ENCODE measurements at places on chromosomes 3 and 15. TPM values are rescaled to one million over a fixed set of nuclear protein-coding genes. Genes with fewer than 3 reads are reported as not detected.

The P2RY1 gene
- 4.8 TPM for total RNA-seq

The ITIH1 gene
- total RNA-seq, result 0.35 TPM

The TMEM207 gene
- not detected for total RNA-seq

- DNase-seq, result no peak
These were observed 472 bp downstream of the BSN start for GRCh38 chr3:49554633-49555265.

DNA sequence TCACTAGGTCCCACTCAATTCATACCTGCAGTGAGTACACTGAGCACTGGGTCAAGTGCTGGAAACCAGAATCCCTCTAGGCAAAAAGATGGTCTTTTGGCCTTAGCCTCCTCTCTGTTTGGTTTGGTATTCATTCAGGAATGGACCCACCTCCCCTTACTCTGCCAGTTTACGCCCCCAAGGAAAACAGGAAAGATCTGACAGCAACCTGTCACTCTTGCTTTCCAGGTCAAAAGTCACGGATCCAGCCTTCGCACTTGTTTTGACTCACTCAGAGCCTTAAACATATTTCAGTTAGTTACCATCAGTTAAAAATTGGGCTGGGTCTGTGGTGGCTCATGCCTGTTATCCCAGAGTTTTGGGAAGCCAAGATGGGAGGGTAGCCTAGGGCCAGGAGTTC is 68.1 kb downstream of the SYNM start:
- no peak for DNase-seq

DNA sequence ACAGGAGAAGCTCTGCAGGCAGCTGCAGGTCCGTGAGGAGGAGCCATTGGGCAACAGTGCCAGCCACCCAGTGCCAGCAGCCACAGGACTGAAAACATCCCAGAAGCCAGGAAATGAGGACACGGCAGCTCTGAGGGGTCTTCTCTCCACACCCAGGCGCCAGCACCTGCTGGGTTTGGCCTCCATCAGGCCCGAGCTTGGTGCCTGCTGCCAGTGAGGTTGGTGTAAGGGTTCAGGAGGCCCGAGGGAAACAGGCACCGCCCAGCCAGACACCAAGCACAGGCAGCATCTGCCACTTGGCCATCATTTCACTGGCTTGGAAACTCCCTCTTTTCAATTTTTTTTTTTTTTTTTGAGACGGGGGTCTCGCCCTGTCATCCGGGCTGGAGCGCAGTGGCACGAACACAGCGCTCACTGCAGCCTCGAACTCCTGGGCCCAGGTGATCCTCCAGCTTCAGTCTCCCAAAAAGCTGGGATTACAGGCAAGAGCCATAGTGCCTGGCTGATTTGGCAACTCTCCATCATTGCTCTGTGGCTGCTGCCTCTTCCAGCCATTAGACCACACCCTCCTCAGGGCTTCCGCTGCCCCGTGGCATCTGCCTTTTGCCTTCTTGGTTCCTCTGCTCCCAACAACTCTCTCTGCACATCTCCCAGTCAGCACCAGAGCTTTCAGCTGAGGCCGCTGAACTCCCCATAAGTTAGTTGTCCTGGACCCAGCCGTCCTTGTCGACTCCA is 1.5 kb upstream of the ITIH3 start:
- DNase-seq, result no peak

- DNase-seq, result peak; percentile 82
These were observed 35.6 kb downstream of the DAPK2 start for GRCh38 chr15:64010719-64011118.

DNA sequence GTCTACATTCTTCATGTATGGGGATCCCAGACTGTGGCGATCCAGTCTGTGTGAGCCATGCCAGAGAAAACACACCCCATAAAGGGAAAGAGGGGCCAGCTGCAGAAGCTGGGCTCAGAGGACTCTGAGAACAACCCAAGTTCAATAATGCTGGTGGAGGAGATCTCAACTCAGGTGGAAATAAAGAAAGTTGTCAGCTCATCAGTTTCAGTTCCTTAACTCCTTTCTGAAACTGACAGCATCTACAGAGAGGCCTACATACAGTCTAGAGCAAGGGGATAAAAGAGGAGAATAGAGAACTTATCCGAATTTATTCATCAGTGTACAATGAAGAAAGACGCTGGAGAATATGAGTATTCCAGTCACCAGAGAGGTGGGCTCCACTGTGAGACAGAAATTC is 77.0 kb downstream of the NTRK3 start:
- peak; percentile 46 for DNase-seq

All from cardiac septum (tissue), 1 donor.